NCI-H2171 treated with DMSO at 0.1 percent for 48 hours (cell line): ENCODE measurements at places on chromosomes 12 and 14.
A peak's percentile ranks its signal among the peaks of the same experiment; 100 is the strongest.

DNA sequence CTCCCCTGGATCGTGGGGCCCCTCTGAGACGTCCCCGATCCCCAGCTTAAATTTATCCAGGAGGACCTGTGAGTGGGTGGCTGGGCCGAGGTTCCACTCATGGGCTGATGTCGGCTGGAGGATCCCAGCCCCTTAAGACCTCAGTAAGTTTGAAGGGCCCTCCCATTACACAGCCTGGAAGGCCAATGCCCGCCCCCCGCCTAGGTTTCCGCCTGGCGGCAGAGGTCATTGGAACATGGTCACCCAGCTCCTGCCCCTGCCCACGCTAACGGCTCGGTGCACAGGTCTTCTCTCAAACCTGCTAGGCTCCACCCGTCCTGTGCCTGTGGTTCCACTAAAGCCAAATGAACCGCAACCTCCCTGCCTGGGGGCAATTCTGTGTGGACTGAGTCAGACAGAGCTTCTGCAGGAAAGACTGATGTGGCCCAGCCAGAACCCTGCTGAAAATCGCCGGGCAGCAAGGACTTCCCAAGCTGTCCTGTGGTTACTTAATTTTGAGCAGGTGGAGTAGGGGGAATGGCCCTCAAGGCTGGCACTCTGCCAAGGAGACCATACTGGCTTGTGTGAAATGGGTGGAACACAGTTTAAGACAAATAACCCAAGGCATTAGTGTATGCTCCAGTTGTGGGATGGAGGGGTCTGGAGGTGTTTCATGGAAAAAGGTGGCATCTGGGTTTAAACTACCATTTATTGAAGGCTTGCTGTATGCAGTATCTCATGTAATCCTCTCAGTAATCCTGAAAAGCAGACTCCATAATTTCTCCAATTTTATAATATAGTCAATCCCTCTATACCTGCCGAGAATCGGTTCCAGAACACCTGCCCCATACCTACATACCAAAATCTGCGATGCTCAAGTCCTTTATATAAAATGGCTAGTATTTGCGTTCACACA lies 903 bp upstream of the NT5DC3 start:
- DNase-seq, result peak; percentile 42

- DNase-seq, result no peak
These were observed 7.3 kb downstream of the STXBP6 start for GRCh38 chr14:25042362-25043299.

DNA sequence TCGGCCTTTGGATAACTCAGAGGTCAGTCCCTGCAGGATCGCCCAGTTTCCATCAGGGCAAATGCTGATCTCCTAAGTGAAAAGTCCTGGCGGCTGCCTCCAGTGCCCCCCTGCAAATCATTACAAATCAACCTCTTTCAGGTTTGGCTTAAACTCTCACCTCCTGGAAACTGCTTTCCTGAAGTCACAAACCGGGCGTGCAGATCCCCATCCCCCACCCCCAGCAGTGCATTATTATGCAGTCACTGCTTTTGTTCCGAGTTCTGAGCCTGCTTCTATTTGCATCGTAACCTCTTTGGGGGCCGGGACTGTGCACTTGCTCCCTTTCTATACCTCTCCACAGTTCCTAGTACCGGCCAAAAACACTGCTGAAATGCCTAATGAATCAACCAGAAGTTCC lies at the start of gene USP44:
Gene USP44 (minus strand): TSS at position 172 of the 400 bp plus-strand sequence. CDS start 17,220 bp downstream, outside the sequence.
- no peak for DNase-seq

GRCh38 chr12:3797531-3798048 lies 44.7 kb upstream of the CRACR2A start:
- no peak for DNase-seq
